Stimulated activated CD4-positive, alpha-beta T cell treated with anti-CD3 and anti-CD28 coated beads, Interleukin-12 subunit alpha, Interleukin-12 subunit beta, amount 100 ng/mL, for 24 hours (primary cell): ENCODE measurements at places on chromosomes 1 and 21.

- DNase-seq = no peak
These were observed 18.1 kb downstream of the ATP1A1 start for GRCh38 chr1:116391185-116391584.

DNA sequence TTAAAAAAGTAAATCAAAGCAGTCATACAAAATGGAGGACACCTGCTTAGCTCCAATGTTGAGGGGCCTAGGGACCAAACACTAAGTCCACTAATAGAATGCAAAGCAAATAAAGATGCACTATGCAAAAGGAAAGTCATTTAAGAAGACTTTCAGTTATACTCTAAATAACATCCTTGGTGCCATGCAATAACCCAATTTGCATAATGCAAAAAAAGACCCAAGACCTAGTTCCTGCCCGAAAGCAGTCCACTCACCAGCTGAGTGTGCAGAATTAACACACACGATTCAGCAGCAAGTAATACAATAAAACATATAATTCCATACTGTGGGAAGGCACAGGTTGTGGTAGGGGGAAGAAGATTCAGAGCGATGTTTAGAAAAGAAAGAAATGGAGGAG, 101.8 kb downstream of the TGFBR3 start:
- DNase-seq = no peak

DNA sequence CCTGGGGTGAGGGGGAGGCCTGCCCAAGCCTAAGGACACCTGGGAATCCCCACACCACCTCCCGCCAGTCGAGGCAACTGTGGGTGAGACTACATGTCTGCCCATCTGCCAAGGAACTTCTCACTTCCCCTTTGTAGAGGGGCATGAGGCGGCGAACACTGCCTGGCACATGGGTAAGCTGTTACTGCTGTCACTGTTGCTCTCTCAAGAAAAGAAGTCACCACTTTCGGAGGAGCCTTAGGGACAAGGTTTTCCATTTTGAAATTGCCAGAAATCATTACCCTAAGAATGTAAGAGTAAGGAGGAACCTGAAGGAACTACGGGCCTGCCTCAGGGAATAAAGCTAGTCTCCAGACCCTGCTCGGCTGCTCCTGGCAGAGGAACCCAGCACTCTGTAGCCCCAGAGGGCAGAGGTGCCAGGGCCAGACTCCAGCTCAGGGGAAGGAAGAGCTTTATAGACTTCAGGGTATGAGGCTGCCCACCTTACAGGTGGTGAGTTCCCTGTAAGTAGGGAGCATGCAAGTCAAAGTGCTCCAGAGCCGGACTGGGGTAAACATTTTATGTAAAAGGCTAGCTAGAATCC, 23.3 kb downstream of the SLC2A1 start:
- no peak for DNase-seq

DNA sequence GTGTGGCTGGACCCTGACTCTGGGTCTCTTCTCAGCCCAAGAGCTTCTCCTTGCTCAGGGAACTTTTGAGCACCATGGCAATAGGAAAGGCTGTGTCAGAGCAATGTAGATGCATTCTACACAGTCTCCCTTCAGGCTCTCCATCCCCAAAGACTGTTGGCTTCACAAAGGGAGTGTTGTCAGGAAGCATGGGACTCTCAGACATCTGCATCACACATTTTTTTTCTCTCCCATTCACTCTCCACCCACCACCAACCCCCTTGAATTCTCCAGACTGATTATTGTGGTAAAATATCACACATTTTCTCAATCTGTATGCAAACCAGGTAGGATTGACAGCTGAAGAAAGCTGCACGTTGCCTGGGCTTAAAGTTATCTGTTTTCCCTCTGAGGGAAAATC, 105.4 kb upstream of the WARS2 start:
- DNase-seq = no peak

DNA sequence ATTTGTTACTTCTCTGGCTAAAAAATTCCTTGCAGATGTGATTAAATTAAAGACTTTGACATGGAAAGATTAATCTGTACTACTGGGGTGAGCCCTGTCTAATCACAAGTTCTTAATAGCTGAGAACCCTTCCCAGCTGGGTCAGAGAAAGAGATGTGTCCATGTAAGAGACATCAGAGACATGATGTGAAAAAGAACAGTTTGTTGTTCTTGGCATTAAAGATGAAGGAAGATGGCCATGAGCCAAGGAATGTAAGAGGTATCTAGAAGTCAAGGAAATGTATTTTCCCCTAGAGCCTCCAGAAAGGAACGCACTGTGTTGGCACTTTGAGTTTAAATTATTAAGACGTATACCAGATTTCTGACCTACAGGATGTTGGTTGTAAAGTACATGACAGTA, 1271.5 kb upstream of the PRMT6 start:
- no peak for DNase-seq

GRCh38 chr21:43872531-43873197, 7.6 kb downstream of the AGPAT3 start:
- DNase-seq = no peak

- DNase-seq = peak; percentile 24
These were observed 107.5 kb downstream of the ZNF281 start for GRCh38 chr1:200302192-200302920.

DNA sequence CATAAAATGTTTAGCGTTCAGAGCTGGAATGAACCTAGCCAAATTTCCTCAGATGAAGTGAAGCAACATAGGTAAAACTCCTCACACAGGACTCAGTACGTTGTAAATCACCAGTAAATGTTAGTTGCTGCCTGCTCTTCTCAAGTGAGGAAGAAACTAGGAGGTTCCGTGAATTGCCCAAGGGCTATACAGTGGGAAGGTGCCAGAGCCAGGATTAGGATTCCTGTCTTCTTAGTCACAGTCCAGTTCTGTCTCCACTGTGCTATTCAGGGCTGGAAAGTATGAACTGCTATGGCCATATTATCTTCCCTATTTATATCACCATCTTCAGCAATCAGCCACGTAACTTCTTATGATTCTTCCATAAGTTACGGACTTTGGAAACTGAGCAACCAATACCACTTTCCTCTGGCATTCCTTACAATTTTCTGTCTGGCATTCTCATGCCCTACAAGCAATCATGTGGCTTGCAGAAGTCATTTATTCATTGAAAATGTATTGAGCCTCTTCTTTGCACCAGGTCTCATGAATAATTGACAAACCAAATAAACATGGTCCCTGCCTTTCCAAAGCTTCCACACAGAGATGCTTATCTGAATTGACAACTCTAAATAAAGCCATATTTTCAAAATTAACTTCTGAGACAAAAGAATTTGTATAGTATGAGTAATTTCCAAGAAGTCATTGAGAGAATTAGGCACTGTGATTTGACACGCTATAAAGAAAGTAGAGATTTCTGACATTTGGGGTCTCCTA, 271.6 kb upstream of the SGIP1 start:
- no peak for DNase-seq

GRCh38 chr1:23456226-23456625, 27.8 kb downstream of the ASAP3 start:
- no peak for DNase-seq

DNA sequence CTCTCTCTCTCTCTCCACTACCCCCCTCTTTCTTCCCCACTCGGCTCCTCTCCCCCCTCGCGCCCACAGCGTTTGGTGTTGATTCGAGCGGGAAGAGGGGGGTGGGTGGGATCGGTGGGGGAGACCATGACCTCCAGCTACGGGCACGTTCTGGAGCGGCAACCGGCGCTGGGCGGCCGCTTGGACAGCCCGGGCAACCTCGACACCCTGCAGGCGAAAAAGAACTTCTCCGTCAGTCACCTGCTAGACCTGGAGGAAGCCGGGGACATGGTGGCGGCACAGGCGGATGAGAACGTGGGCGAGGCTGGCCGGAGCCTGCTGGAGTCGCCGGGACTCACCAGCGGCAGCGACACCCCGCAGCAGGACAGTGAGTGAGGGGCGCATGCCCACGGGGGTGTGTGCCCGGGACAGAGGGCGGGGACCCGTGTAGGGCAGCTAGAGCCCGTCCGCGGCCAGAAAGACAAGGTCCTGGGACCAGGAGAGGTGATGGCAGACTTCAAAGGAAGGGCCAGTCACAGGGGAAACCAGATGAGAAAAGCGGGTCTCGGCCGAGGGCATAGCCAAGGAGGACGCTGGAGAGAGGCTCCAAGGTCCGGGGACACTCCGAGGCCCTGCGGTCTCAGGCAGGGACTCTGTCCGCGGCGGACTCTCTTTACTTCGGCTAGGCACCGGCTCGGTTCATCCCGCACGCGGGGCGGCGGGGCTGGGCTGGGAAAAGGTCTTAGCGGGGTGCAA, at the start of gene PRRX1:
TSS of gene PRRX1 (plus strand) at position 39 of the 735 bp plus-strand sequence. CDS start at position 127, 88 bp downstream.
- no peak for DNase-seq

GRCh38 chr1:222547944-222548671, at the start of gene HHIPL2:
Gene HHIPL2, minus strand, starts transcription at chr1:222548104. Its CDS starts 60 bp downstream, at chr1:222548044.
- no peak for DNase-seq

DNA sequence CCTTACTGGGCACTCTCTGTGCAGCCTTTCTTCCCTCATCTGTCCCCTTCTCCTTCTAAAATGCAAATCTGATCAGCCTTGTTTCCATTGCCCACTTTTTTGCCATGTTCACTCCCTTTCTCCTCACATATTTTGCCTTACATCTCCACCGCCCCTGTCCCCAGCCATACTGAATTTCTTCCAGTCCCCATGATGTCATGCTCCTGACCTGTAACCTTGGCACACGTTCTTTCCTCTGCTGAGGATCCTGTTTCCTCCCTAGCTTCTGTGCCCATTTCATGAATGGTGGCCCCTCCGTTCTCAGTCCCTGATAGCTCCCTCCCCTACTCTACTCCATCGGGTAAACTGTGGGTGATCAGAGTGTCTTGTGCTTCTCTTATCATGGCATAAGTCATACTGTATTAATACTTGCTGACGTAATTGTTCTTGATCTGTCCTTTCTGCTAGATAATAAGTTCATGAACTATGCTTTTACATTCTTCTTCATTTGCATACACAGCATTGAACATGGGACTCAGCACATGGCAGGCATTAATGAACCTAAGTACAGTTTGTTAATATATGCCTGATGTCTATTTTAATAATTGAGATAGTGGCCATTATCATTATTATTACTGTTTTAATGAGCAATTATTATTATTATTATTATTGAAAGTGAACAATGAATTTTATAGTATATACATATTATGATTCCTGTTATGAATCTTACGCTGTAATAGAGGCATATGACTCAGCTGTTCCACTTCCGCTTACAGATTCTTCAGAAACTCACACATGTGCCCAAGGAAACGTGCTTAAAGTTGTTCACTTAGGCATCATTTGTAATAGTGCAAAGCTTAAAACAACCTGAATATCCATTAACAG, 28.5 kb downstream of the MAP3K21 start:
- DNase-seq = no peak

DNA sequence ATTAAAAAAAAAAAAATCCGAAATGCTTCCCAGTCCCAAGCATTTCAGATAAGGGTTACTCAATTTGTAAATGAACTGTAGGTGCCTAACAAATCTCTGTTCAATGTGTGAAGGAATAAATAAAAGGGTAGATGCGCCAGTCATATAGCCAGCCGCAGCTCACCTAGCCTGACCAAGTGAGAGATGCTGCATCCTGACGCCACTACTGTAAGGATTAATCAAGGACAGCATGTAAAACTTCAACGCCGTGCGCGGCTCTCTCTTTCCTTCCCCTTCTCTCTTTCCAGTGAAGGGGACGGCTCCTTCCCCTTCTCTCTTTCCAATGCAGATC, 441 bp downstream of the PPT1 start:
- no peak for DNase-seq

GRCh38 chr1:94773931-94774422, 46.2 kb upstream of the SLC44A3 start:
- no peak for DNase-seq

DNA sequence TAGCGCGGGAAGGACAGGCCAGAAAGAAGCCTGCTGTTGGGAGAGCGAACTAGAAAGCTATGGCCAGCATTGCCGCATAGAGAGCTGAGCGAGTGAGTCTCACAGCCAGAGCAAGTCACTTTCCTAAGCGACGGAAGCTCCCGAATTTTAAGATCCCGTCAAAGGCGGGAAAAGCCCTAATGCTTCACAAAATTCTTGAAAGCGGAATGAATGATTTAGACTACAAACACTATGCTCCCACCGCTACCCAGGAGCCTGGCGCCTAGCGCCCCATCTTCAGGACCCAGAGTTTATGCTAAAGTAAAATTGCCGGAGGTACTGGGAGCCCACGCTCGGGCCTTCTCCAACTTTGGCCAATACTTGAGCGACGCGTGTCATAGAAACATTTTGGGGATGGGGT, 409.9 kb upstream of the ESRRG start:
- no peak for DNase-seq

DNA sequence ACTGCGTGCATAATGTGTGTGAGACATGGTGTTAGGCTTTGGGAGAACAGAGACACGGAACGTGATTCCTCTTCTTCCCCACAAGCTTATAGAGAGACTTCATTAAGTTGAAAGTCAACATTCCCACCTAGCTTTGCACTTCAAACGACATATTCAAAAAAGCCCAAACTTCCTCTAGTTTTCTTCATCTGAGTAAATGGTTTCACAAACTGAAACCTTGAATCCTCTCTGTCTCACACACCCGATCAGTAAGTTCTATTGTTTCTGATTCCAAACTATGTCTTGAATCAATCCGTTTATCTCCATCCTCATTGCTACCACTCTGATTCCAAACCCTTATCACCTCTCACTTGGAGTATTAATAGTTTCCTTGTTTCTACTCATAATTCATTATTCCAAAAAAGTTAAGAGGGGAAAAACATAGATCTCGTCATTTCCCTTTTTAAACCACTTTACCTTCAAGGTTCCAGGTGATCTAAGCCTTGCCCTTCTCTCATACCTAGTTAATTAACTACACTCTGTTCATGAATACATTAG, 1.6 kb upstream of the METTL18 start:
- no peak for DNase-seq

- DNase-seq = no peak
These were observed 105.6 kb downstream of the ERG start for GRCh38 chr21:38392661-38393060.

- no peak for DNase-seq
These were observed 72.9 kb downstream of the LBR start for GRCh38 chr1:225354906-225355305.

GRCh38 chr1:26535201-26535600, 5.6 kb downstream of the RPS6KA1 start:
- DNase-seq = no peak

- DNase-seq = no peak
These were observed 107.5 kb downstream of the RGL1 start for GRCh38 chr1:183912265-183912886.

DNA sequence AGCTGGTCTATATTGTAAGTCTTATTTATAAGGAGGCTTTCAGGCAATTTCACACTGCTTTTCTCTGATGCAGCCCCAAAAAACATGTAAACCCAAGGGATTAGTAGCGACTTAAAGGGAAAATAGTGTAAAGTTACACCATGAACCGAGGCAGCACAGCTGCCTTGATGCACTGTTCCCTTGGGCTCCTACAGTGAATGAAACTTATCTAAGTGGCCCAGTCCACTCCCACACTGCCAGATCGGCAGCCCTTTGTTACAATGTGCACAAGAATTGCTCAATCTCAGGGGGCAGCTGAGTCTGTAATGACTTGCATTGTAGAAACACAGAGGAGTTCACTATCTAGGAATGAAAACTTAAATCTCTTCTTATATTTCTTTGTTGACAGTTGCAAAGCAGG, 120.8 kb upstream of the ADGRL2 start:
- no peak for DNase-seq

DNA sequence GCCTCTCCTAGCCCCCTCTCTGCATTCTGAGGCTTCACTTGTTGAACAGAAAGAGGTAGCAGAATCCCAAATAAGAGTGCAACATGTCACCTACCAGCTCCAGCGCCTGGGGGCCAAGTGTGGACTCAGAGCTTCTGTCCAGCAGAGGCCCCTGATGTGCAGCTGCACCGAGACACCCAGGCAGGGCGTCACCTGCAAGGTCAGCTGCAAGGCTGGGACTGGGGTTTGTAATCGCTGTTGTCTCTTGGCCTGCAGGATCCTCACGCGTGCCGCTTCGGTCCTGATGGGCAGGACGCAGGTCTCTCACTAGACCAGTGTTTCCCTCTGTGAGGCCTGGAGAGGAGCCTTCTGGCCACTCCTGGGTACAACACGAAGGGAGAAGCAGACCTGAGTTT, 4.3 kb upstream of the SLX9 start:
- no peak for DNase-seq
